ENCODE measurements at places on chromosomes 1 and 21. TPM values are rescaled to one million over a fixed set of nuclear protein-coding genes. Genes with fewer than 3 reads are reported as not detected.

- DNase-seq: no peak
Observed at GRCh38 chr1:230621324-230622030, 20.8 kb upstream of the COG2 start.

DNA sequence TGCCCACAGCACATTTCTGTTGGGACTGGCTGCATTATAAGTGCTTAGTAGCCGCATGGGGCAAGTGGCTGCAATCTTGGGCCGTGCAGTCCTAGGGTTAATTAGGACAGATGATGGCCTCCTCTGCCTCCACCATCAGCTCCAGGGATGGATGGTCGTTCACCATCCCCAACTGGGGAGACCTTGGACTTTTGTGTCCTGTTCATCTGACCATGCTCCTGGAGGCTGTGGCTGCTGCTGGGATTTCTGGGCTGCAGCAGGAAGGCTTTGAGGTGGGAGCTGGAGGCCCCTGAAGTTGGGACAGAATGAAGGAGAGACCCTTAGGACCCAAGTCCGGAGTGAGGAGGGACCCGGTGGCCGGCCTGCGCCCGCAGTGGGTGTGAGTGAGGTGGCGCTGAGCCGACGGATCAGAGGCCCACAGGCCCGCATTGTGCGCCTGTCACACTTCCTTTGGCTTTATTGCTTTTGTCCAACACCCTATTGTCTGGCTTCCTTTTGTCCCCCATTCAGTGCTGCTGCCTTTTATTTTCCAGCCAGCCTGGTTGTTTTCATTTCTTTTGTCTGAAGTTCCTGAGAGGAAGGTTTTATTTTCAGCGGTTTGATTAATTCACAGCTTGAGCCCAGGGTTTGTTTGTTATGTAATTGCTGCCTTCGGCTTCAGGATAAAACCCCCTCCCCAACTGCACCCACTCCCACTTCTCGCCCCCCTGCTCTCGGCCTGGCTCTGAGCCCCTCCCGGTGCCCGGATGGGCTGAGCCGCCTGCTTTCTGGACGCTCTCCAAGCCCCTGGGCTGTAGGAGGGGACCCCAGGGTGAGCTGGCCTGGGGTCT is 35.6 kb downstream of the SOX13 start:
- DNase-seq: no peak

GRCh38 chr1:234486858-234487840 is 8.2 kb upstream of the TARBP1 start:
- DNase-seq: peak; percentile 58

DNA sequence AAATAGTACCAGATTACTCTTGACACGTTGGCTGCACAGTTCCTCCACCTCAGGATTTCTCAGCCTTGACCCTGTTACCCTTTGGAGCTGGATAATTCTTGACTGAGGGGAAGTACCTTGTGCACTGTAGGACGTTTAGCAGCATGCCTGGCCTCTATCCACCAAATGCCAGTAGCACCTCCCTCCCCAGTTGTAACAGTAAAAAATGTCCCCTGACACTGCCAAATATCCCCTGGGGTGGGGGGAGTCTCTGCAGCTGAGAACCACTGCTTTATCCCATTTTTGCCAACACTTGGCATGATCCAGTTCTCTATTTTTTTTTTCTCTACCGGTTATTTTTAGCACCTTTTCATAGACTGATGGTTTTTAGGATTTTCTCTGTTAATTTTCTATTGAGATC is 34.0 kb downstream of the C1orf198 start:
- DNase-seq: peak; percentile 30

The ANGEL2 gene
- total RNA-seq: 16.9 TPM

The SAMD11 gene
- total RNA-seq: 2.7 TPM

The CNN3 gene
- 82.2 TPM for total RNA-seq
